ENCODE measurements at places on chromosomes 3 and 15.

DNA sequence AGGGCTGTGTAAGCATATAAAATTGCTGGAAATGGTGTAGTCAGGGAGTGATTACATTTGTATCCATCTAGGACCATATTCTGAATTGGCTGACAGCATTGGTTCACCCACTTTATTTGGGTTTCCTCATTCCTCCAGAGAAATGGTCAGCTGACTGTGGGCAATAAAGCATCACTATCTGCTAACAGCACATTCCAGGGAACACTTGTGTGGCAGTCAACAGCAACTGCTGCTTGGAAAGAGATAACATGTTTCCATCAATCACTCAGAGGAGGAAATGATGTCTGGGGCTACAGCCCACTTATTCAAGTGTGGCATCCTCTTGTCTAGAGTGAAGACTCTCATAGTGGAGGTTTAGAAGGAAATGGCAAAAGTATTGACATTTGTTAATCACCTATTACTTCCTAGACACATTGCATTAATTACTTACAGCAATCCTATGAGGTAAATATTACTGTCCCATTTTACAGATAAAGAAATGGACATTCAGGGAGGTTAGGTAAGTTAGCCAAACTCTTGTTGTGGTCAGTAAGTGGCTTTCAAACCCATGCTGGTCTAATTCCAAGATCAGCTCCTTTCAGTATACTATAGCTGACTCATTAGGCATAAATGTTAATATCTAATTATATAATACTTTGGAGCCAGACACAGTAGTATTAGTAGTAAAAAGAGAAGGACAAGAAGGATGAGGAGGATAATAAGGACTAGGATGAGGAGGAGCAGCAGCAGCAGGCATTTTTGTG lies 247.8 kb downstream of the ALCAM start:
- no peak for DNase-seq

DNA sequence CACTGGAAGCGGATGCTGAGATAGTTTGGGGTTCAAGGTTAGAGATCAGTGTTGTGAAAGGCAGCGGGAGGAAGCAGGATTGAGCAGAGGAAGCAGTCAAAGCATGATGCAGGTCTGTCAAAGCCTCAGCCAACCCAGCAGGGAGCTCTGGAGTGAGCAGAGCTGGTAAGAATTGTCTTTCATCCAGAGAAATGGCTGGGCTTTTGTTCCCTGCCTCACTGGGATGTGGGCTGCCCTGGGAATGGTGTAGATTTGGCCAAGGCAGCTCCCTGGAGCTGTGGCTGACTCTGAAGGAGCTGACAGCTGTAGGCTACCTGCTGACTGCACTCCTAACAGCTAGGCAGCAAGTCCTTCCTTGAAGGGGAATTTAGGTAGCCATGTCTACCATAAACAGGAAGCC lies 61.9 kb upstream of the STXBP5L start:
- DNase-seq, result no peak

DNA sequence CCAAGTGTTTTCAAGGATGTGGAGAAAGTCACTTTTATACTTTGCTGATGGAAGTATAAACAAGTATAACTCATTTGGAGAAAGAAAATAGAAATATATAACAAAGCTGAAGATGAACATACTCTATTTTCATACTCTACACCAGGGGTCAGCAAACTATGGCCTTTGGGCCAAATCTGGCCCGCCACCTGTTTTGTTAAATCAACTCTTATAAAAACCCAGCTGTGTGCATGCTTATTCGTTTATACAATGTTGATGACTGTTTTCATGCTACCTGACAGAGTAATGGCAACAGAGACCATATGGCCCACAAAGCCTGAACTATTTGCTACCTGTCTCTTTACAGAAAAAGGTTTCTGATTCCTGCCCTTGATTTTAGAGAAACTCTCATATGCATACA lies 124.0 kb downstream of the NR1D2 start:
- no peak for DNase-seq

- no peak for DNase-seq
Observed at GRCh38 chr15:88657326-88658069, 18.7 kb downstream of the ISG20 start.

DNA sequence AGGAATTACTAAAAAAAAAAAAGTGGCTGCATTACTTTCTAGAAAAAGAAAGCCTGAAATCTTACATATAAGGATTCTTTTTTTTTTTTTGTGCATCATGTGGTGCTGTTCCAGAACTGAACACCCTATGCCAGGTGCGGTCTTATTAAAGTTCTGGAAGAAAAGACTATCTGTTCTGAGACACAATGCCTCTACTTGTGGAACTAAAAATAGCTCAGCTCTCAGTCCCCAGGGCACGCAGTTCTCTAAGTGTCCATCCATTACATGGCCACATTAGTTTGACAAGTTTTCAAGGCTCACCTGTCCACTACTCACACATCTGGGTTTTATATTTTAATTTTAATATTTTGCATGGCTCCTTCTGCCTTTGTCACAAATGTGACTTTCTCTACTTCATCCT lies 126.6 kb upstream of the ADAMTS9 start:
- DNase-seq, result no peak

DNA sequence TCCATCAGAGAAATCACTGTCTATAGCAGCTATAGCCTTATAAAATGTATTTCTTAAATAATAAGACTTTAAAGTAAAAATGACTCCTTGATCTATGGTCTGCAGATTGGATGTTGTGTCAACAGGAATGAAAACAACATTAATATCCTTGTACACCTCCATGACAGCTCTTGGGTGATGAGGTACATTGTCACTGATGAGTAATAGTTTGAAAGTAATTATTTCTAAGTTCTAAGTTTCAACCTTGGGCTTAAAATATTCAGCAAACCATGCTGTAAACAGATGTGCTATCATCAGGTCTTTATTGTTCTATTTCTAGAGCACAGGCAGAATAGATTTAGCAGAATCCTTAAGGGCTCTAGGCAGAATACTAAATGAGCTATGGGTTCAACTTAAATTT lies 568.2 kb upstream of the BCHE start:
- no peak for DNase-seq

- no peak for DNase-seq
Observed at GRCh38 chr3:191499307-191500080, 38.5 kb downstream of the PYDC2 start.

DNA sequence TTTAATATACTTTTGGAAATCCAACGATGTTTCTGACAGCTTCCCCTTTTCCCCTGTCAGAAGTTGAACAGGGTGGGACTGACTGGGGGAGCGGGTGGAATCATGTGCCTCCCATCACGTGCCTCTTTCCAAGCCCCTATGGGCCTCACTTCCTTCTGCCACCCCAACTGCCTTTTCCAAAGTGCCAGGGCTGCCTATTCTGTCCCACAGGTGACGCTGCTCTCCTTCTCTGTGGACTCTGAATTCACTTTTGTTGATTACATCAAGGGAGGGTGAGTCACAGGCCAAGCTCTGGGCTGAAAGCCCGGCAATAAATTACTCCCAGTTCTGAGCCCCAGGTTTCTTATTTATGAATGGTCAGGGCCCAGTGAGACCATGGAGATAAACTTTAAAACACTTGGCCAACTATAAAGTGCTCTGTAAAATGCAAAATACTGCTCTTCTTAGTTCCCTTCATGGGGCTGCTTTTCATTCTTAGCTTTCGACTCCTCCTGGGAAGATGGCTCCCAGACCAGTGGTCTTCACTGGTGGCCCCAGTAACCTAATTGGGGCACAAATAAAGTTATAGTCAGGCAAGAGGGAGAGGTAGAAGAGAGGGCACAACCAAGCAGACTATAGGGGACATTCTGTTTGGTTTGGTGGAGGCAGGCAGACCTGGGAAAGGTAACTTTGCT lies 12.3 kb downstream of the CPNE9 start:
- DNase-seq, result no peak

DNA sequence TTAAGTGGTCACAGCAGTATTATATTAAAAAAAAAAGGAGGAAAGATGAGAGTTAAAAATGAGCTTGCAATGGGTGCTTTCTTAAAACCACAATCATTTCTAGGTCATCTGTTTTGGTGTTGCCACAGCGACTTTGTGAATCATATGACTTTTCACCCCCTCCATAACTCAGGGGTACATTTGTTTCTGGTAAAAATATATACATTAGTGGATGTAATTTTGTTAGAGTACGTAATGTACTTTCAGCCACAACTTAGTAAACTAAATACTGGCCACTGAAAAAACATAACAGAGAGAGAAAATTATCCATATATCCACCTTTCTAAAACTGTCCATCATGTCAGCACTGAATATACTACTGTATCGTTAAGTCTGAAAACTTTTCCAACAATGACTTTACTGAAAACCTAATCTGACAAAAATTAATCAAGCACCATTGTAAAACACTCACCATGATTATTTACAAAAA lies 3.4 kb downstream of the ANKRD28 start:
- no peak for DNase-seq

GRCh38 chr15:70283511-70283910 lies 185.8 kb upstream of the TLE3 start:
- DNase-seq, result no peak

- no peak for DNase-seq
Observed at GRCh38 chr3:51373658-51374421, 11.3 kb upstream of the MANF start.

DNA sequence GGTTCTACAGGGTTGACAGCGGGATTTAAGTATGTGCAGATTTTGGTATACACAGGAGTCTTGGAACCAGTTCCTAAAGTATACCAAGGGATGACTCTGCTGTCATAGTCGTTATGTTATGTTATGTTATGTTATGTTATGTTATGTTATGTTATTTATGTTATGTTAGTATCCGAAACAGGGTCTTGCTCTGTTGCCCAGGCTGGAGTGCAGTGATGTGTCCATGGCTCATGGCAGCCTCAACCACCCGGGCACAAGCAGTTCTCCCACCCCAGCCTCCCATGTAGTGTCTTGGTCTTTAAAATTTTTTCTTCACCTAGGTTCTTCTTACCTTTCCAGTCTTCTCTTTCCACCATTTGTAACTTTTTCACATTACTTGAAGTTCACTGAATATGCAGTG lies 21.7 kb downstream of the PPP4R2 start:
- DNase-seq, result no peak

DNA sequence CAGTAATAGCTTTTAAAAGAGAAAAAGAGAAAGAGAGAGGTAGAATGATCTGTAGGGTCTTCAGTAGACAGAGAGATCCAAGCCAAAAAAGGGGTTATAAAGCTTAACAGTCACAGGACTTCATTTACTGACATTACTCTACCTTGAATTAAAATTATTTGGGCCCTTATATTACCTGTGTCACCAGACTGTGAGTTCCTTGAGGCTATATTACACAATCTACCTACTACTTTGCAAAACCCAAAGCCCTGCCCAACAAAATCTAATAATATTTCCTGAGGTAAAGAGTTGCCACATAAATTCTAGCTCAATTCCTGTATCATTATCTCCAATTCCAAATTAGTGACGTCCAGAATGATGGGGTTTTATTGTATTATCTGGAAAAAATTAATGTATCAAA lies 1.9 kb downstream of the UBR1 start:
- no peak for DNase-seq

GRCh38 chr3:120418866-120419490 lies 31.8 kb downstream of the FSTL1 start:
- no peak for DNase-seq

GRCh38 chr15:89363770-89364169 lies 29.1 kb upstream of the POLG start:
- DNase-seq, result no peak

- DNase-seq, result no peak
Observed at GRCh38 chr15:70486451-70487386, 276.6 kb downstream of the UACA start.

GRCh38 chr3:147099076-147099475 lies 307.3 kb downstream of the ZIC4 start:
- no peak for DNase-seq

DNA sequence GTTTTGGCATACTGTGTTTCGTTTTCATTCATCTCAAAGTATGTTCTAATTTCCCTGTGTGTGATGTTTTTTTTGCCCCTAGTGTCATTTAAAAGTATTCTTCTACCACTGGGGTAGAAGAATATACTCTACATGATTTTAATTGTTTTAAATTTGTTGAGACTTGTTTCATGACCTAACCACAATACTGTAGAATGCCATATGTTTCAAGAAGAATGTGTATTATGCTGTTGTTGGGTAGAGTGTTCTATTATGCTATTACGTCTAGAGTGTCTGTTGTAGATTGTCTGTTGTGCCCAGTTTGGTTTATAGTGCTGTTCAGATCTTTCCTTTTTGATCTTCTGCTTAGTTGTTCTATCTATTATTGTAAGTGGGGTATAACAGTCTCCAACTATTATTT lies 36.4 kb downstream of the PLSCR4 start:
- no peak for DNase-seq

GRCh38 chr15:75584121-75584520 lies 5.0 kb upstream of the PTPN9 start:
- no peak for DNase-seq

DNA sequence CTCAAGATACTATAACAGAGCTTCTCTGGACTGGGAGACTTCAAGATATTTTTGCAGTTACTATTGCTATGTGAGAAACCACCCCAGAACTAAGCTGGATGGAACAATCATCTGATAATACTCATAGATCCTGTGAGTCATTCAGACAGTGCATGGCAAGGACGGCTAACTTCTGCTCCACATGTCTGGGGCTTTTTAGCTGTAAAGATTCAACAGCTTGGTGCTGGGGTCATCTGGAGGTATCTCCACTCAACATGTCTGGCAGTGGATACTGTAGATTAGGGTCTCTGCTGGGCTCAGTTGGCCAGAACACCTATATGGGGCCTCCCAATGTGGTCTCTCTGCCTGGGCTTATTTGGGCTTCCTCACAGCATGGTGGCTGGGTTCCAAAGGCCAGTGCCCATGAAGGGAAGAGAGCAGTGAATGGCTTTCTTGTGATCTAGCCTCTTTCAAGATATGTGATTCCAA lies 117.3 kb upstream of the SLC7A14 start:
- no peak for DNase-seq

GRCh38 chr3:184320104-184320445 lies 5.7 kb downstream of the EIF4G1 start:
- no peak for DNase-seq

DNA sequence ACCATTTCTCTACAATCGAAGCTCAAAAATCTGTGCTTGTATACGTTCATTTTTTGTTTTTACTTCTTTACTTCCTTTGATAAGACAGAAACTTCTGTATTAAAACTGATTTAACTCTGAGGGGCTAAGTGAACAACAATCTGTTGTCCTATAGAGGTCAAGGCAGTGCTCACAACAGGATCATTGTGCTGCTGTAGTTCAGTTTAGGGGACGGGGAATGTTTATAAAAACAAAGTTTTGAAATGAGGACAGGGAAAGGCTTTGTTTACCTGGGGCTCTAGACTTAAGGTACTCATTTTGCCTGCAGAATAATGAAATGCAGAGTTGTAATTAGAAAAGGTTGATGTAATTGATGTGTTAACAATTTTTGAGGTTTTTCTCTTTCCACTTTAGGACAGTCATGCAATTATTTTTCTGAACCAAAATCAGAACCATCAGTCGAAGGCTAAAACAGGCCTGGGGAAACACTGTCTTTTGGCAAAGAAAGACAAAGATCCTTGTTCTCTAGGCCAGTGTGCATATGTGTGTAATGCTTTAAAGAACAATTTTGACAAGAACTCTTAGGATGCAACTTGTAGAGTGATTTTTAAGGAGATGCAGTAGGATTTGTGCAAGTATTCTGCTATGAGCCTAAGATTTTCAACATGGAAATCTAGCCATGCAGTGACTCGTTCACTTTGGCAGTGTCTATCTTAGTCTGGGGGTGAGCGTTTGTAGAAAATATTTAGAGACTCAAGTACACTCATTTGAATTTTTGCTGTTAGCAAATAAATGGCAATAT lies 165.2 kb downstream of the PGPEP1L start:
- DNase-seq, result no peak

GRCh38 chr15:50277370-50277769 lies 11.8 kb upstream of the HDC start:
- DNase-seq, result no peak

Measured in stimulated activated CD4-positive, alpha-beta T cell treated with anti-CD3 and anti-CD28 coated beads, TNF-alpha, amount 100 ng/mL, for 1 hour (primary cell).